GM23338 (cell line): ENCODE measurements at places on chromosomes 3 and 15. TPM values are rescaled to one million over a fixed set of nuclear protein-coding genes. Genes with fewer than 3 reads are reported as not detected.
A peak's percentile ranks its signal among the peaks of the same experiment; 100 is the strongest.

The CCDC12 gene
- 35.1 and 42.9 TPM in 2 replicates for total RNA-seq

The OR4F15 gene
- not detected in 2 replicates for total RNA-seq

DNA sequence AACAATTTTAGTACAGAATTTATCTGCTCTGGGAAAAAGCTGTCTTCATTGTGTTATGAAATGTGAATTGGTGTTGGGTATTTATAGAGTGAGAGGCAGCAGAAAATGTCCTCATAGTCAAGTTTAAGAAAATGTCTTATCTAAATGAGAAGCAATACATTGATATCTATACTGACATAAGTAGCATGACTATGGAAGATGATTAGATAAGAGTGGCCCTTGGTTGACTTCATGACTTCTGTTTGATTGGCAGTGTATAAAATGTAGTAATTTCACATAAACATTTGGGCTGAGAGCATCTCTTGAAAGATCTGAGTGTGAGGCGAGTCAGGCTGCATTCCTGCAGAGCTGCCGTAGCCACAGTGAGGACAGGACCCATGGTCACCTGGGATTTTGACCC is 19.4 kb downstream of the MCTP2 start:
- H3K27ac ChIP-seq: no peak overlapping the region
- no peaks in the 10 kb centered on the region for H3K27me3 ChIP-seq
- H3K4me1 ChIP-seq: no peaks in the 10 kb centered on the region
- no peak for DNase-seq
- no peaks in the 10 kb centered on the region for H3K36me3 ChIP-seq
- H3K4me3 ChIP-seq: no peak overlapping the region

DNA sequence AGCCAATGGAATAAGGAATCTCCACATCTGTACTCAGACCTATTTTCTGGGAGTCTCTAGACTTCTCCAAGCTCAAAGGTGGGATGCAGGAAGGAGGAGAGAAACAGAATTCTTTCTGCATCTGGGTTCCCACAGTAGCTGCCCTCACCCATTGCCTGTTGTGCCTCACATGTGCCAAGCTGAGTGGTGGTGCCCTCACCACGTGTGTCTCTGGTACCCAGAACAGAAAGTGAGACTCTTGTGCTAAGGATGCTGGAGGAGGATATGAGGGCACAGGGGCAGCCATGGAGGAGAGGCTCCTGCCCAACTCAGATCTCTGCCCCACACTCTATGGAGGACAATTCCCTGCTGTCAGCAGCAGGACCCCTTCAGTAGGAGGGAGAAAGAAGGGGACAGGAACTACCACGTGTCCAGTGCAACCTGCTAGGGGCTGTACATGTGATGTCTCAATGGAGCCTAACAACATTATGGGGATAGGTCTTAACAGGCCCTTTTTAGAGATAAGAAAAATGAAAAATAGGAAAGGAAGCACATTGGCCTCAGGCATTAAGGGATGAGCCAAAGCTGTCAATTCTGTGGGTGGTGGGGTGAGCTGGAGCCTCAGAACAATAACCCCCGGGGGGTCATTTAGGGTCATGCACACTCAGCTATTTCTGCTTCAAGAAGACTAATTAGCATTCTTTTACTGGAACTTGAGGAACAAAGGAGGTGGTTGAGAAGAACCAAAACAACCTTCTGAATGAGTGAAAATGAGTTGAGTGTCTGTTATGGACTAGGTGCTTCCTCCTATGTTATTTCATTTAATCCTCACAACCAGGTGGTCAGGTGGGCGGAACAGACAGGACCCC is 16.3 kb upstream of the NOX5 start:
- peaks cover 27% of the 10 kb centered on the region for H3K4me1 ChIP-seq
- H3K36me3 ChIP-seq: no peaks in the 10 kb centered on the region
- no peak overlapping the region for H3K27ac ChIP-seq
- DNase-seq: no peak

DNA sequence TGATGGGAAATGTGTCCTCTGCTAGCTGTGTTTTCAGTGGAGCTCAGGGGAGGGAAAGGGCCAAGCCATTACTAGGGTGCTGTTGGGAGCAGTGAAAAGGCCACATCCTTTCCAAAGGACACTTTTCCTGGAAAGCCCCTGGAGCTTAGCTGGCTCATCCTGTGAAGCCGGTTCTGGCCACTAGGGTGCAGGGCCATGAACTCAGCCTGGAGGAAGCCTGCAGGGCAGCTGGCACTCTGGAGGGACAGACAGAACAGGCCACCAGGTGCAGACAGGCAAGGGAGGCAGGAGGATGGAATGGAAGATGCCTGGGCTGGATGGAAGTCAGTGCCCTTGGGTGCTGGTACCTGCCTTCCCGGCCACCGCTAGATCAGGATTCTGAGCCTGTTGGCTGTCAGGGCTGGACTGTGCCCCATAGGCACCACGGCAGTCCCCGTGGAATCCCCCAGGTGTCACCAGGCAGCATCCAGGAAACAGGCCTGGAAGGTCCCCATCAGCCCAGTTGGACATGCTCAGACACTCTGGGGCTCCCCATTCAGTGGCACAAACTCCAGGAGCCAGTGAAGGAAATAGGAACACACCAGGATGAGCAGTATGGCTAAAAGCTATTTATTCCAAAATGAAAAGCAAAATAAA is 76.2 kb upstream of the C2CD4B start:
- no peak overlapping the region for H3K27ac ChIP-seq
- H3K4me3 ChIP-seq: no peak overlapping the region
- no peaks in the 10 kb centered on the region for H3K36me3 ChIP-seq
- no peaks in the 10 kb centered on the region for H3K27me3 ChIP-seq
- H3K4me1 ChIP-seq: no peaks in the 10 kb centered on the region

GRCh38 chr3:189569473-189569872 is 61.7 kb upstream of the TP63 start:
- no peak overlapping the region for H3K4me3 ChIP-seq
- no peaks in the 10 kb centered on the region for H3K36me3 ChIP-seq
- no peak for DNase-seq
- no peaks in the 10 kb centered on the region for H3K4me1 ChIP-seq

GRCh38 chr15:79916502-79917132 is 19.8 kb upstream of the MTHFS start:
- no peaks in the 10 kb centered on the region for H3K27me3 ChIP-seq
- DNase-seq: no peak
- H3K4me1 ChIP-seq: 0 out of 2 replicates have a peak, but pooled peaks cover under 1% of the 10 kb centered on the region
- H3K27ac ChIP-seq: no peak overlapping the region
- no peak overlapping the region for H3K4me3 ChIP-seq

DNA sequence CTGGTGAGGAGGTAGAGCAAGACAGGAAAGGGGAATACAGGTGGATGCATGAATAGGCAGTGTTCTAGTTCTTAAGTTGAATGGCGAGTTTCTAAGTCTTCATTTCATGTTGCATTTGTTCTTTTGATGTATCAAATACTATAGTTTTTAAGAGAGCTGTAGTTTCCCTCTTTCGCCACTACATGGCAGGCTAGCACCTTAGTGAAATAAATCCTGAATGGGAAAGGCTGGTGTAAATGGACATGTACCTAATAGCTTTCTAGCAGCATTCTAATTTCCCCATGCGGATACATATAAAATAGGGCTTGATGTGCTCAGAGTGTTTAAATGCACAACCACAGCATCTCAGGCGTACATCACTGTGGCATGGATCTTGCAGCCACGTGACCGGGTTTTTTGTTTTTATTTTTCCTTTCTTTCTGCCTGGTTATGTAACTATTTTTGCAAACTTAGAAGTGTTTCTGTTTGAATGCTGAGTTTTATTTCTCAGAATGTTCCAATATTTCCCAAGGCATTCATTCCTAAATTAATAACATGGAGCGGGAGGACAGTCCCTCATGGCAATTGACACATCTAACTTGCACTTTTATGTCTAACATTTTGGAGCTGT is 23.5 kb upstream of the CLN6 start:
- no peak overlapping the region for H3K27ac ChIP-seq
- peak; percentile 92 for DNase-seq
- H3K4me1 ChIP-seq: peaks cover 4% of the 10 kb centered on the region
- H3K36me3 ChIP-seq: no peaks in the 10 kb centered on the region

DNA sequence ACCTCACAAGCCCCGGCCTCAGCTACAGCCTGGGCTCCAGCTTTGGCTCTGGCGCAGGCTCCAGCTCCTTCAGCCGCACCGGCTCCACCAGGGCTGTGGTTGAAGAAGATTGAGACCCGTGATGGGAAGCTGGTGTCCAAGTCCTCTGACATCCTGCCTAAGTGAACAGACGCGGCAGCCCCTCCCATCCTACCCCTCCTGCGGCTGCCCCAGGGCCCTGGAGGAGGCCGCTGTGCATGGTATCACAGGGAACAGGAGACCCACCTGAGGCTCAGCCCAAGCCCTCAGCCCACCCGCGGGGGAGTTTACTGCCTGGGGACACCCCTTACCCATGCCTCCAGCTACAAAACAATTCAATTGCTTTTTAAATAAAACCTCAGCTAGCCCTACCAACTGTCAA is 6.0 kb upstream of the LARP6 start:
- H3K27ac ChIP-seq: no peak overlapping the region
- H3K4me3 ChIP-seq: no peak overlapping the region
- no peak for DNase-seq
- H3K27me3 ChIP-seq: peaks cover 9% of the 10 kb centered on the region

DNA sequence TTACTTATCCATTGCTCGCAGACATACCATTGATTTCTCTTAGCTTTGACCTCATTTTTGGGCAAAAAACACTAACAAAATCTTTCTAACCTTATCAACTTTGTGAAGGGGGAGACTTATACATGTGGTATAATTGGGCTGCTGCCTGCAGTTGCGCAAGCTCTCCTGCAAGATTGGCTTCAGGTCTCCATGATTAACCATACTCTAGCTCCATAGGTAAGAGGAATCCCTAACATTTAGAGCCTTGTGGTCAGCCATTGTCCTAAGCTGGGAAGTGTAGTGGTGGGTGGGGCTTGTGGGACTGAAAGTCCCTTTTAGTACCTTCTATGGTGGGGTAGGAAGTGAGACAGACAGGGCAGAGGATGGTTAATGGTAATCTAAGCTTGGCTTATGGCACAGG is 179.6 kb upstream of the THRB start:
- no peaks in the 10 kb centered on the region for H3K27me3 ChIP-seq
- H3K4me3 ChIP-seq: no peak overlapping the region
- no peak overlapping the region for H3K27ac ChIP-seq
- DNase-seq: peak; percentile 50
- H3K36me3 ChIP-seq: no peaks in the 10 kb centered on the region

DNA sequence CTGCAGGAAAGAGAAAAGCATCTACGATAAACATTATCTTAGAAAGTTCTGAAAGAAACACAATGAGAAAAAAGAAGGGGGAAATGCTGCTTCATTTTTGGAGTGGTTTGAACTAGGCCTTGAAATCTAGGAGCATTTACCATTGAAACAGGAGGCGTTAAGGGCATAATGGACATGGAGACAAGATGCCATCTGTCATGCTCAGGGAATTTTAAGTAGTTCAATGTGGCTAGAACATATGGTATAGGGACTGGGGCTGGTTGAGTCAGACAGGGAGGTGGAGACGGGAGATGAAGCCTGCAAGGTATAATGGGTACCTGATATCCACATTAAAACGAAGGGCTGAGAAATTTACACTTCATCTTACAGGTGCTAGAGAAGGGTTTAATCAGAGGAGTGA is 10.4 kb upstream of the PLAAT1 start:
- DNase-seq: no peak
- H3K36me3 ChIP-seq: no peaks in the 10 kb centered on the region
- H3K4me3 ChIP-seq: no peak overlapping the region
- no peaks in the 10 kb centered on the region for H3K27me3 ChIP-seq
- no peak overlapping the region for H3K27ac ChIP-seq

DNA sequence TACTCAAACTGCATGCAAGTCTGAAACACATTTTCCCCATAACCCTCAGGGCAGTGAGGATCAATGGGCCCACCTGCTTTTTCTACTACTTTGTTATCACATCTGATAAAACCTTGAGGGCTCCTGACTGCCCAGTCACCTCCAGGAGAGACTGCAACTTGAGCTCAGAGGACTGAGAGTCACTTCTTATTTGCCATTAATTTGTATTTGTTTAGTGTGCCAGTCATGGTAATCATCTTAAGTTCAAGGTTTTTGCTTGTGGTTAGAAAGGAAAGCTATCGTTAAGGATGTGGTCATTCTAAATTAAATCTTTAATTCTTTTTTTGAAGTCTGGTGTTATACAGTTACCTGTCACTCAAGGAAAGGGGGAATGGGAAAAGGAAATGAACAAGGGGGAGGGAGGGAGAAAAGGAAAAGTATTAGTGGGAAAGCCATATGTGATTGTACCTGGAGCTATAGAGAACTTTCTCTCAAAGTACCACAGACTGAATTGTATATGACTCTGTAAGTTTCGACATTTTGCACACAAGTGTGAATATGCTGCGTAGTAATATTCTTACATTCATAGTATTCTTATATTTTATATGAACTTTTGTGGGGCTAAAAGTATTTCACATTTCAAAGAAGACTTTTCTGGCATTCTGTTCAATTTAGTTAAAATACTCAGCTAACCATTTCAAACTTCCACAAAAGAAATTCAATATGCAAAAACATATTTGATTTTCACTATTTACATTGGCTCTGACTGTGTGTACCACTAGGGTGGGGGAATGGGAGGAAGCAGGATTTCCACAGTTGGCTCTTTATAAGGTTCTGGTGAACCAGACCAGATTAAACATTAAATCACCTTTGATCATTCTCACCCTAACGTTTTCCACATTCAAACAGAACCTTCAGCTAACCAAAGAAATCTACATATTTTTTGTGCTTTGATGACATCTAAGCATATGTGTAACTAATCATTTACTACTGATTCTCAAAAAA is 166.5 kb upstream of the ATP11B start:
- H3K27me3 ChIP-seq: no peaks in the 10 kb centered on the region
- no peak overlapping the region for H3K4me3 ChIP-seq
- no peak for DNase-seq
- no peaks in the 10 kb centered on the region for H3K36me3 ChIP-seq
- no peak overlapping the region for H3K27ac ChIP-seq

DNA sequence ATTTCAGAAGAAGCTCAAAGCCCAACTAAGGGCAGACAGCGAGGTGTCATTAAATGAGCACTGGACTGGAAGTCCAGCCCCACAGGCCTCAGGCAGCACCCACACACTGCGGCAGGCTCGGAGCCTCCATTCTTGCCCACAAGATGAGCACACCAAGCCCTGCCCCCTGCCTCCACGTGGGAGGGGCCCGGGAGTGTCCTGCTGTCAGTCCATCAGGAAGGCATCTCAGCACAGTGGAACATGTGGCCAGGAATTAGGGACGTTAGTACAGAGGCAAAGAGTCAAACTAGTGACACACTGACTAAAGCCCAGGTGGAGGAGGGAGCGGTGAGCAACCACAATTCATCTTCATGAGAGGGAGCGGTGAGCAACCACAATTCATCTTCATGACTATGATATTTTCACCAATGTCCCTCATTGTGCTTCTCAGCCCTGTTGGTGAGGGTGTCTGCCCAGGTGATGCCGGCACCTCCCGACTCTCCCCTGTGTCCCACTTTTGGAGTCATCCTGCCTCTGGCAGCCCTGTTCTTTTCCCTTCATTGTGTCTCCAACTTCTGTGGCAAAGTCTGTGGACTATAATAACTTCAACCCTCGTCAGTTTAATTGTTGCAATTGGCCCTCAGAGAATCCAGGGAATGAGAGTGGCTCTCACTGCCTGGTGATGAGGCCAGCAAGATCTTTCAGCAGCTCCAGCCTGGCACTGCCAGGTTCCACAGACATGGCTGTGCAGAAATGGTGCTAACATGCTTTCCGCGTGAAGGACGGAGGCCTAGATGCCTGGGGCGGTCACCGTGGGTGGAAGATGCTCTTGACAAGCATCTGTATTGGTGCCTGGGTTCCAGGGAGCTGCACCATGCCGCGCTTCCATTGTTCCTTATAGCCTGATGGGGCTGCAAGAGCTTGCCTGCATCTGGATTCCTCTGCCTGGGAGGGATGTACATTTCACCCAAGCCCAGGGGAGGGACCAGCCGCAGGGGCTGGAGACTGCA is 23.1 kb upstream of the SKOR1 start:
- DNase-seq: no peak
- no peak overlapping the region for H3K27ac ChIP-seq
- no peaks in the 10 kb centered on the region for H3K36me3 ChIP-seq
- peaks cover 14% of the 10 kb centered on the region for H3K4me1 ChIP-seq
- H3K4me3 ChIP-seq: no peak overlapping the region
- no peaks in the 10 kb centered on the region for H3K27me3 ChIP-seq
